Testis (tissue), 5 donors: ENCODE measurements at places on chromosomes 7 and 10. TPM values are rescaled to one million over a fixed set of nuclear protein-coding genes. Genes with fewer than 3 reads are reported as not detected.

Gene ANKRD7
- 598 TPM for total RNA-seq

Gene PRF1
- 0.55 TPM for total RNA-seq

Gene NUTM2E
- 0.12 TPM for total RNA-seq

Gene CABCOCO1
- 2.5 TPM for total RNA-seq

Gene CLCN1
- total RNA-seq, result 1.1 TPM

Gene LRRC18
- total RNA-seq, result 7.8 TPM

Gene ZCWPW1
- total RNA-seq, result 83.5 TPM

Gene LLCFC1
- total RNA-seq, result 38.5 TPM

Gene SYT15B
- total RNA-seq, result 1.2 TPM

Gene ZEB1
- total RNA-seq, result 35.9 TPM

Gene R3HCC1L
- total RNA-seq, result 39.5 TPM

Gene CPVL
- total RNA-seq, result 26.6 TPM

Gene ACTR3C
- total RNA-seq, result 6.1 TPM

Gene ELMO1
- 47.2 TPM for total RNA-seq

Gene NRG3
- total RNA-seq, result 2.7 TPM

Gene ACBD7
- total RNA-seq, result 7.7 TPM

Gene FOXP2
- total RNA-seq, result 2.5 TPM

Gene ARHGAP22
- 6.2 TPM for total RNA-seq

Gene SPDYE2
- 5.4 TPM for total RNA-seq

Gene ODAD2
- 28.5 TPM for total RNA-seq

Gene TWNK
- total RNA-seq, result 24.4 TPM

Gene NPC1L1
- total RNA-seq, result 0.37 TPM

Gene TMEM213
- total RNA-seq, result 0.31 TPM

Gene IKZF1
- total RNA-seq, result 9.9 TPM

Gene MACC1
- total RNA-seq, result 0.79 TPM

Gene SEMA3D
- total RNA-seq, result 7.5 TPM

Gene HOXA4
- total RNA-seq, result 3.4 TPM

Gene PRR15
- total RNA-seq, result not detected

Gene DNAAF5
- 52.6 TPM for total RNA-seq

Gene SRRM3
- total RNA-seq, result 7.8 TPM

Gene LEP
- total RNA-seq, result 0.55 TPM

Gene NODAL
- total RNA-seq, result 3.0 TPM

Gene TEX47
- total RNA-seq, result 23.9 TPM

Gene GPR37
- 65.4 TPM for total RNA-seq

Gene LRRD1
- 14.8 TPM for total RNA-seq

Gene SUN3
- 12.8 TPM for total RNA-seq

Gene SLC13A1
- total RNA-seq, result not detected

Gene SLF2
- 150 TPM for total RNA-seq

Gene SSC4D
- total RNA-seq, result 1.8 TPM

Gene TSPAN12
- total RNA-seq, result 6.3 TPM
